ENCODE measurements at places on chromosomes 3 and 15.

- DNase-seq = no peak
These were observed 2.5 kb downstream of the ARL6IP5 start for GRCh38 chr3:69087030-69087791.

DNA sequence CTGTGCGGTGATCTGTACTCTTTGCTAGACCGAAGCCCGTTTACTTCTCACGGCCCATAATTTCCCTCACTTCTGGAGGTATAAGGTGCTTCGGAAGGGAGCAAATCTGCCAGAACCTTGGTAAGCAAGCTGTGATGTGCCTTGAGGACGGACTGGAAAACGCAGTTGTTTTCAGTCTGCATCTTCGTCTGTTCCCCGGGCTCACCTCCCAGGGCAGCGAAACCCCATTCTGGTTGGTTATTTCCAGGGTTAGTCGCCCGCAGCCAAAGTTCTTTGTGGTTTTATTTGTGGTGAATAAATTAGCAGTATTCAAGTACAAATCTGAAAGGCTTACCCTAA, 401 bp downstream of the RAMAC start:
- DNase-seq = no peak

- no peak for DNase-seq
These were observed 51.1 kb downstream of the PTPRG start for GRCh38 chr3:61612211-61613194.

GRCh38 chr3:66665021-66665695, 164.3 kb upstream of the LRIG1 start:
- DNase-seq = no peak

DNA sequence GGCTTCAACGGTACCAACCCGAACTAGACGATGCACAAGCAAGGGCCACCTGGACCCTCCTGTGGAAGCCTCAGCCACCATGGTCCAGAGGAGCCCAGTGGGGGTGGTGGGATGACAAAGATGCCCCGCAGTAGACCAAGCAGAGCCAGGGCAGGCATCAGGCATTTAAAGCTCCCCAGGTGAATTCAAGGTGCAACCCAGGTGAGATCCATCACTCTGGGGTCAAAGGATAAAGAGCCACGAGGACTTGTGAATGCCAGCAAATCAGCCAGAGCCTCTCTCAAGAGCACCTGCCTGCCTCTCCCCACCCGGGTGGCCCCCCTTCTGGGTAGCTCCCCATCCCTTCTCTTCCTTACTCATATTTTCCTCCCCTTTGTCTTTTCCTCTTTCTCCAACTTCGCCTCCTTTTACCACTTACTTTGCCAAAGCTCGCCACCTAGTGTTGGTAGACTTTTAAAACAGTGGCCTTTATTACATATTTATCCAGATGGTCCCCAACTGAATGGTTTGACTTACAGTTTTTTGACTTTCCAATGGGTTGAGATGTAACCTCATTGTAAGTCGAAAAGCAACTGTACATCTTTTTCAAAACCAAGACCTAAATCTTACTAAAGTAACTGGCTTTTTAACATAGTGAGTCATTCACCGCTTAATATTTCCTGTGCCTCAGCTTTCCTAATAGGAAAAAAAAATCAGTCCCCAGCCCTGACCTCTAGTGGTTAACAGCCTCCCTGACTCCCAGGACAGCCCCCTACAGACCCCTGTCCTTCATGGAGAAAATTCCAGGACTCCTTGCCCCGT, 18.8 kb downstream of the PLA2G4F start:
- peak; percentile 19 for DNase-seq

GRCh38 chr15:40182358-40183029, 21.6 kb downstream of the BUB1B start:
- no peak for DNase-seq

GRCh38 chr3:151537726-151538125, 76.9 kb upstream of the IGSF10 start:
- DNase-seq = peak; percentile 67

DNA sequence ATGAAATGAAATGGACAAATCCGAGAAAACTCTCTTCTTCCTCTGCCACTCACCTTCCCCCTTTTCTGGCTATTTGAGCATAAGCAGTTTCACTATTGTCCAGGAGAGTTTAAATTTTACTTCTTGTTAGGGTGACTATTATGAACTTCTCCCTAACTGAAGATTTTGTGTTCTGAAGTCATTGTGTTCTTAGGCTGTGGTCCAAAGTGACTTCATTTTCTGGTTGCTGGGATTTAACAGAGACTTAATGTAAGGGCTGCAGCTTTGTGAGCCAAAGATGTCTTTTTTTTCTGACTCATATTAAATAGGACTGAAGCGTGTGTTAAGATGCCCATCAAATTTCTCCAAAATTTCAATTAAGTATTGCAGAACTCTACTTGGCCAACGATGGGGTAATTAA, 46.5 kb upstream of the FSTL1 start:
- peak; percentile 81 for DNase-seq

DNA sequence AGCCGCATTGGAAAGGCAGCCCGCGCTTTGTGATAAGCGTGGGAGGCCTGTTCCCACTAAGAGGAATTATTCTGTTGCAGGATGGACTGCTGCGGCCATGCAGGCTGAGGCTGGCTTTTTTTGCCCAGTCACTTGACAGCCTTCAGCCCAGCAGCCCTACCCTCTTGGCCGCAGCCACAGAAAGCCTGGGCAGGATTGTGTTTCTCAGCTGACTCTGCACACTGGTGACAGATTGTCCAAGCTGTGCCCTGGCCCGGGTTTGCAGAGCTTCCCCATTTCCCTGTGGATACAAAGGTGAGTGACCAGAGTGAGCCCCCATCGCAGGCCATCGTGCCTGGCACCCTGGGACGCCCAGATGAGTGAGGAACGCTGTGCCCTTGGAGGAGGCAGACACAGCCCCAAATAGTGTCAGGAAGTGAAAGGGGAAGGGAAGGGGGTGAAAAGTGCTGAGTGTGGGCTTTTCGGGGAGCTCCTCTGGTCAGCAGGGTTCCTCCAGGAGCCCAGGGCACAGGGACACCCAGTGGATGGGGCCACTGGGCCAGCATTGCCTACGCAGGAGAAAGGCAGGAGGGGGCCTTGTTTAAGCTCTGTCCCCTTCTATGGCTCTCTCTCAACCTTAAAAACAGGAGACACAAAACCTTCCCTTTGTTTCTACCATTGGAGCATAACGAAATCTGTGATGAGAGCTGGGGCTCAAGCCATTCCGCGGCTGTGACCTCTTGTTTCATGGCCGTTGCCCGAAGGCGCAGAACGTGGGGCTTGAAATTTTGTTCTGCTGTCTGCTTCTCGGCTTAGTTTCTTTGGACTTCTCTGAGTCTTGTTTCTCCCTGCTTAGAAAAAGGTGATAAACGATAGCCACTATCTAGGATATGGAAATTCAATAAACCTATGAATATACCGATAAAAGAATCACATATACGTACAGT, 91.5 kb upstream of the MEF2A start:
- DNase-seq = no peak

- DNase-seq = no peak
These were observed 137.9 kb upstream of the LRIG1 start for GRCh38 chr3:66638717-66639116.

- no peak for DNase-seq
These were observed 2.0 kb downstream of the PPP1R14D start for GRCh38 chr15:40826423-40827075.

DNA sequence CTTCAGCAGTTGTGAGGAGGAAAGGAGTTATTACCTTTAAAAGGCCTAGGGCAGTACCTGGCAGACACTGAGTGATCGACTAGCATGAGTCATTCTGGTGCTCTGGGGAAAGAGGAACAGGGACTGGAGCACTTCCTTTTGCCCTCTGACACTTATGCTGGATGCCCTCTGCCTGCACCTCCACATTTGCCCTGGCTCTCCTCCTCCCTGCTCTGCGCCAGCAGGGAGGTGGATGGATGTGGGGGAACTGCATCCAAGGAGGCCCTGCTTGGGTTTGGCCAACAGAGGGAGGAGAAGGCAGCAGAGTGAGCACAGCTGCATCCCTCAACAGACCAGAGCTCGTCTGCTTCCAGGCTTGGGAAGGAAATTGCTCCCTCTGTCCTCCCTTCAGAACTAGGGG, 75.0 kb downstream of the SEMA5B start:
- no peak for DNase-seq

- no peak for DNase-seq
These were observed 93.9 kb downstream of the CPN2 start for GRCh38 chr3:194257151-194257621.

DNA sequence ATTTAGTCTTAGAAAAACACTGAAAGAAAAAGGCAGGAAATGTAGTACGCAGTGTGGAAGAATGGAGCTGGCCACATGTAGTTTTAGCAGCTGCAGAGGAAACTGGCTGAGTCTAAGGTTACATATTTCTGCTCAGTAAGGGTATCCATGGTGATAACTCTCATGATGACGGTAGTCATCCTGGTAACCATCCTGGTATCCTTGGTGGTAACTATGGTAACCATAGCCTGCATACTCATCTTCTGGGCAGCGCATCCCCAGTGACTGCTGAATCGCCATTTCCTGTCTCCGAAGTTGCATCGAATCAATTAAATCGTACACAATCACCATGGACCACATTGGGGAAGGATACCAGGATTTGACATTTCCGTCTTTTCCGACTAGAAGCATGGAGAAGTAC, 35.7 kb downstream of the CCDC80 start:
- peak; percentile 86 for DNase-seq

DNA sequence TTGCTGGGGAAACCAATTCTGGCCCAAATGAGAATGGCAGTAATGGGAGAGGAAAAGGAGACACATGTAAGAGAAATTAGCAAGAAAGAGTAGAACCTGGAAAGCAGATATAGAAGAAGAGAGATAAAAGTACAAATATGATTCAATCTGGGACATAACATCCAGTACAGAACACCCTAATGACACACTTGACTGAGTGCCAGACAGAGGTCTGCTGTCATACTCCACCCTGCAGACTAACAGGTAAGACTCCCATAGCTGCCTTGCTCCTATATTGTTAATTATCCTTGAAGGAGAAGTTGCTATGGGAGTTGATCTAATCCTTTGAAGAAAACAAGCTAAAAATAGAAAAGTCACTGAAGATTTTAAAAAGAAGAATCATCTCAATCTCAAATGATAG, 21.1 kb downstream of the CCPG1 start:
- no peak for DNase-seq

DNA sequence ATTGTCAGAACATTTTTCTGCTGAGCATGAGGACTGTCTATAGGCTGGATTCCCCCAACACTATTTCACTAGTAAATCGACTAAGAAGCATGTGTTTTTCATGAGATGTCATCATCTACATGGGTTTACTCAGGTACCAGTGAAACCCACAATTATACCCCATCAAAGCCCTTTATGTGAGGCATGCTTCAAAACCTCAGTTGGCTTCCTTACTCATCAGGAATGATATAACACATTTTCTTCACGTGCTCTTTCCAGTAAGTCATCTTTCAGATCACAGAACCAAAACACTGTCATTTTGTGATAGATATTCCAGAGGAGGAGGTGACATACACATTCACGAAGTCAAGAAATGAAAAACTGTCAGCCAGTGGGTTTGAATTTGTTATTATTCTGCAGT, 116.5 kb downstream of the ANO10 start:
- DNase-seq = no peak

- DNase-seq = no peak
These were observed 30.4 kb upstream of the WWTR1 start for GRCh38 chr3:149688122-149688757.

GRCh38 chr15:70276401-70276800, 178.7 kb upstream of the TLE3 start:
- no peak for DNase-seq

GRCh38 chr3:24763393-24763792, 268.7 kb upstream of the THRB start:
- peak; percentile 13 for DNase-seq

DNA sequence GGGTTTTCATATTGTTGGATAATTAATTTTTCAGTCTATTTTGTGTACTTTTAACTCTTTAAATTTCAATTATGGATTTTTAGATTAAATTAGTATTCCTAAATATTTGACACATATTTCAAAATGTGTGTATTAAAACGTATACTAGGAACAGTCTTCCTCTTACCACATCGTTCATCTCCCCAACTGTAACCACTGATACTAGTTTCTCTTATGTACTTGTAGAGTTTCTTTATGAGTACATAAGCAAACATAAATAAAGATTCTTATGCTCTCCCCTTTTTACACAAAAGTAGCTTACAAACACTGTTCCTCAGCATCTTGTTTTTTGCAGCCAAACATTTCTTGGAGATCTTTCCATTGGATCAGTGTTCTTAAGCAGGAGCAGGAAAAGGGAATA, 45.9 kb downstream of the CMSS1 start:
- no peak for DNase-seq

DNA sequence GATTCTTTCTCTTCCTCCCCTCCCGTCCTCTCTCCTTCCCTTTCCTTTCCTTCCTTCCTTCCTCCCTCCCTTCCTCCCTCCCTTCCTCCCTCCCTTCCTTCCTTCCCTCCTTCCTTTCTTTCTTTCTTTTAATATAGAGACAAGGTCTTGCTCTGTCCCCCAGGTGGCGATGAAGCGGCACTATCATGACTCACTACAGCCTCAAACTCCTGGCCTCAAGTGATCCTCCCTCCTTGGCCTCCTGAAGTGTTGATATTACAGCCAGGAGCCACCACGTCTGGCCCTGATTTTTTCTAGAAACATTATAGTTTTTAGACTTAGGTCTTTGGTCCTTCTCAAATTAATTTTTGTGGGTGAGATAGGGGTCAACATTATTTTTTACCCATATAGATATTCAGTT, 15.5 kb downstream of the GRM2 start:
- no peak for DNase-seq

DNA sequence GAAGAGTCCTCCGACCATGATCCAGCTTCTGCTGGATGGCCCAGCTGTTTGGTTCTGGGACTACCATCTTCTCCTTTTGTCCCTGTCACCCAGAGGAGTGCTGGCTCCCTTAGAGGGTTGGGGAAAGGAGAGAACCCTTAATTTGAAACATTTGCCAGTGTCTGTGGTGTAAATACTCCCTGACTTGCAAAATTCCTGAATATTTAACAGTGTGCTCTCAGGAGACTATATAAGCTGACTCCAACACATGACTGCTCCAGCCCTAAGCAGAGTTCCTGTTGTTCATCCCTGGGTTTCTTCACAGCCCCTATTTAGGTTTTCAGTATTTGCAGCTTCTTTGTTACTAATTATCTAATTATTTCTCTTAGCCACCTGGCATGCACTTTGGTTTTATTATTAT, 133.1 kb downstream of the CPNE4 start:
- DNase-seq = peak; percentile 35

DNA sequence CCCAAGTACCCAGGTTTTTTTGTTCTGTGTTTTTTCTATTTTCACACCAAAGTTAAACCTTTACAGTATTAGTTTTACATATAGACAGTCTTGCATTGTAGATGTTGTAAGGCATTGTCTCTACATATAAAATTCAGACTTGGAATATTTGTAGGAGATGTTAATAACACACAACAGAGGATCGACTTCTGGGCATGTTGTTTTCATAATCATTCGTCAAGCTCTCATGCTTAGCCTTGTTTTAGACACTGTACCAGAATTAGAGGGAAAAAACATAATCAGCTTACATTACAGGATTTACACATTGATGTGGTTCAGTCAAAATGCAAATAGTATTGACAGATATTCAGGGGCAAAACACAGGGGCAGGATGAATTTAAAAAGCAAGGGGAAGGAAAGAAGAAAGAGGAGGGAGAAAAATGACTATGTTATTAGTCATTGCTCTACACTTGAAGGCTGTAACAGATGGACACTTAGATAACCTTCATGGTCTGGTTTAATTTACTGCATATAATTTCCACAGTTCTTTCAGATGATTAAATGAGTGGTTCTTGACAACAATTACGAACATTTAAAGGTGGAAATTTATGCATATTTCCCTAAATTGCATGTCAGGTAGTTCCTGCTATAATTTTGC, 7.5 kb downstream of the CMSS1 start:
- no peak for DNase-seq

- DNase-seq = no peak
These were observed 6.3 kb downstream of the THOC7 start for GRCh38 chr3:63857311-63857710.
